ENCODE measurements at places on chromosomes 4 and X.

GRCh38 chr4:128076464-128076863 is 15.4 kb downstream of the LARP1B start:
- no peak for DNase-seq

GRCh38 chr4:6688879-6689505 is 4.7 kb upstream of the S100P start:
- DNase-seq = no peak

- no peak for DNase-seq
Observed at GRCh38 chr4:25654971-25655963, at the start of gene SLC34A2. Gene SLC34A2 (plus strand): TSS chr4:25655851. CDS start chr4:25662501, 6,650 bp downstream.

DNA sequence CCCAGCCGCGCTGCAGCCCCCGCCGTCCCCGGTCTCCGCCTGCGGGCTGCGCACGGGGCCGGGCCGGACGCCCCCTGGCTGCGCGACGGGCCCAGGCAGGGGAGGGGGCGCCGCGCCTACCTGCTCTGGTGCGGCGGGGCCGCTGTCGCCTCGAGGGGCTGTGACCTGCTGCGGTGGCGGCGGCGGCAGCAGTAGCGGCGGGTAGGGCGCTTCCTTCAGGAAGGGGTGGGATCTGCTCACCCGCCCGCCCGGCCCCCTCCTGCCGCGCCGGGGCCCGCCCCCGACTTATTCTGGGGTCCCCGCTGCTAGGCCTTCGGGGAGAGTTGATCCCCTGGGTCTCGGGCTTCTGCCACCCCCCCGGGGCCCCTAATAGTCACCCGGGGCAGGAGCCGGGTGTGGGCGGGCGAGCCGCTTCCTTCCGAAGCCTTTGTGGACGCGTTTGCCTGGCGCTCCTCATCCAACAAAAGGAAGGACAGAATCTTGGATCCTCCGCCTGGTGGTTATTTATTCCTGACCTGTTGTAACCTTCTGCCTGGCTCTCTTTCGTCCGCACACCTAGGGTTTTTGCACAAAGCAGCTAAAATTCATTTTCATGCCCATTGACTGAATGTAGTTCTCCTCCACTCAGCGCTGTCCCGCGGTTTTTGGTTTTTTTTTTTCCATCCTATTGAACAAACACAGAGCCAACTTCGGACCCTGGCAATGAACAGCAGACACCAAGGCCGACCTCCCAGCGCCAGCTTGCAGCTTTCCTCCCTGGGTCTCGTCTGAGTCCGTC is at the start of gene TMEM150C:
Gene TMEM150C (minus strand): TSS at position 203 of the 778 bp plus-strand sequence. CDS start 57,331 bp downstream, outside the sequence.
- no peak for DNase-seq

DNA sequence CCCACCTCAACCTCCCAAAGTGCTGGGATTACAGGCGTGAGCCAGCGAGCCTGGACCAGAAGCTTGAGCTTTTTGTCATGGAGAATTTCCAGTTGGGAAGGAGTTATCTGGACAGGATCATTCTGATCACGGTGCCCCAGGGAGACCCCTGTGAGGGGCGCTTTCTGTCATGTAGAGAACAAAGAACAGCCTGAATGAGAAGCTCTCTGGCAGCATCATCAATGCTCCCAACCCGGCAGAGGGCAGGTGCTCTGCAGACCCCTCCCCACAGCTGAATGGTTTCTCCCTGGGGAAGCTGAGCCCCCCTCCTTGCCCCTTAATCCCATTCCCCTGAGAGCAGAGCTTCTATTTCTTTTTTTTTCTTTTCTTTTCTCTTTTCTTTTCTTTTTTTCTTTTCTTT is 7.3 kb upstream of the CSF2RA start:
- no peak for DNase-seq

GRCh38 chr4:174387143-174387542 is 103.4 kb downstream of the CEP44 start:
- no peak for DNase-seq

DNA sequence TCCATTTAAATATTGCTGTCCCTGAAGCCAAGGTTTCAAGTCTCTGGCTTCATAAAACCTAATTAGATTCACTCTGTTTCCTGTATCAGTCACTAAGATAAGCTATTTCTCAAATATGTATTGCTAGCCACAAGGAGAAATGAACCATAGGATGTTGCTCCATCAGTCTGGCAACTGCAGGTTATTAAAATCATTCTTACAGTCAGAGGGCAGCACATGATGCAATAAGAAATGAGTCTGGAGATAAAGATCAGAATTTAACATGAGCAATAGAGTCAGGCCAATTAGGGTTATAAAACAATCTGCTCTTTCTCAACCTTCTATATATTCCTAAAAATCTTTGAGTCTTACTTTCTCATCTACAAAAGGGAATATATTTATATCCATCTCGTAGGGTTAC is 7.2 kb downstream of the PRKG2 start:
- no peak for DNase-seq

DNA sequence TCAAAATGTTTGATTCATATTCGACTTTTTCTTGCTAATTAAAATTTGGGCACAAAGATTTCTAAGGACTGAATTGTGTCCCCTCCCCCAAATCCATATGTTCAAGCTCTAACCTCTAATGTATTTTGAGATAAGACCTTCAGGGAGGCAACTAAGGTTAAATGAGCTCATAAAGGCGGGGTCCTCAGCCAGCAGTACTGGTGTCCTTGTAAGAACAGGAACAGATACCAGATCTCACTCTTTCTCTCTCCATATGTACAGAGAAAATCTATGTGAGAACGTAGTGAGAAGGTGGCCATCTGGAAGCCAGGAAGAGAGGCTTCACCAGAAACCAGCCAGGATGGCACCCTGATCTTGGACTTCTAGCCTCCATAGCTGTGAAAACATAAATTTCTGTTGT is 116.9 kb downstream of the VEGFC start:
- no peak for DNase-seq

GRCh38 chrX:74195605-74196004 is 108.4 kb upstream of the ZCCHC13 start:
- no peak for DNase-seq

DNA sequence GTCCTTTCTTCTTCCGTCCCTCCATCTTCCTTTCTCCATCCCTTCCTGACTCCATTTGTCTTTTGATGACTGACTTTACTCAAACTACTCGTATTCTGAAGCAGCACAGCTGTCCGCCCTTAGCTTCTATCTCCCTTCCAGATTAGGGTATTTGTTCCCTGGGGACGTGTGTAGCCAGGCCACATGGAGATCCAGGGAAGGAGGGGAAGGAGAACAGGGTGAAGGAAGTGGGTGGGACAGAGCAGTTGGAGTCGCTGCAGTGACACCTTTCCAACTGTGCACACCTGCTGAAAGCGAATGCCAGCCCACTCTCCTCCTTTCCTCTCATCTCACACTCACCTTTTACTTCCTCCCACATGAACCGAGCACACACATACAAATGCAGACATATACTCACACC is 323.8 kb downstream of the DCTD start:
- DNase-seq = no peak

- DNase-seq = no peak
Observed at GRCh38 chr4:94032754-94033153, 174.9 kb upstream of the SMARCAD1 start.

GRCh38 chr4:88230969-88231771 is 53.2 kb downstream of the PPM1K start:
- DNase-seq = no peak

- no peak for DNase-seq
Observed at GRCh38 chr4:3436798-3437581, 4.8 kb upstream of the HGFAC start.

- no peak for DNase-seq
Observed at GRCh38 chr4:102301167-102301566, 44.1 kb downstream of the SLC39A8 start.

GRCh38 chr4:104395168-104395614 is 99.5 kb downstream of the CXXC4 start:
- DNase-seq = no peak

DNA sequence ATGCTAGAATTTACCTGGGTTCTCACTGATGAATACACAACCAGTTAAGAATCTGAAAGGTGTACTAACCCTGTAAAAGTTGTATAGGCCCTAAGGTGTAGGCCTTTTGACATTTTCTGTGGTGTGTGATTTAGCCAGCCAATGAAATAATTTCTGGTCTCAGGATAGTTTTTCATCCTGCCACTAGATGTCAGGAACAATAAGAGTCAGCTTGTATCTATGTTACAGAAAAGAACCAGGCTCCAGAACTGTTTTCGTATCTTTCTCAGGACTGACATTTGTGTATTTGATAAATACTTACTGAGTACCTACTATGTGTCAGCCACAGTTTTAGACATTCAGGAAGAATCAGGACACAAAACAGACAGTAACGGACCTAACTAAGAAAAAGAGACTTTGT is 673.6 kb upstream of the TENM3 start:
- DNase-seq = no peak

DNA sequence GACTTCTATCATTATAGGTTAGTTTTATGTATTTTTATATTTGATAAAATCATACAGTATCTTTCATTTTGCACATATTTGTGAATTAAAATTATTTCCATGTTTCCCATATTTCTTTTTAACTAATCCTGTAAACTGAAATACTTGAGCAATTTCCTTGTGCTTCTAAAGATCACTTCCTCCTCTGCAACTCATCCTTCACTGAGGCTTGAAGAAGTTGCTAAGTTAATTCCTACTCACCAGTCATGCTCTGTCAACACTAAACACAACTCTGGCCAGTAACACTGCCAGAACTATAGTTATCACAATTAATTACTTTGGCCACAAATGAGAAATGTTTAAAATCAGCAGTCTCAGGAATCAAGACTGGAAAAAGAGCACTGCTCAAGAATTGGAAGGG is 6.7 kb downstream of the SPATA4 start:
- DNase-seq = no peak

DNA sequence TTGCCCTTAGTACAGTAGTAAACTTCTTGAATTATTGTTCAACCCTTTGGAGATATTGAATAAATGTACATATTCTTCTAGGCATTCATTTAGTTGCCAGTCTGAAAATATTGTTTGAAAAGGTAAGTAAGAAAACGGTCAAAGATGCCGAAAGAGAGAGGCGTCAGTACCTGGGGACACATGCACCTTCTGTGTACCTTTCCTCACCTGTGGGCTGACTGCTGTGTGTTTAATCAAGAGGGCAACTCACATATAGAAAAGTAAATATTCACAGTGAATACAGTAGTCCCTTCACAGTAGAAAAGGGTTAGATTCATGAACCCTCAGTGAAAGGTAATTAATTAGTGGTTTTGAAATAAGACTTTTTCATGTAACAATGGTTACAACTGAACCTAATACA is 6.9 kb downstream of the ANXA10 start:
- DNase-seq = no peak

GRCh38 chrX:108399418-108400165 is 38.6 kb downstream of the COL4A6 start:
- DNase-seq = no peak

DNA sequence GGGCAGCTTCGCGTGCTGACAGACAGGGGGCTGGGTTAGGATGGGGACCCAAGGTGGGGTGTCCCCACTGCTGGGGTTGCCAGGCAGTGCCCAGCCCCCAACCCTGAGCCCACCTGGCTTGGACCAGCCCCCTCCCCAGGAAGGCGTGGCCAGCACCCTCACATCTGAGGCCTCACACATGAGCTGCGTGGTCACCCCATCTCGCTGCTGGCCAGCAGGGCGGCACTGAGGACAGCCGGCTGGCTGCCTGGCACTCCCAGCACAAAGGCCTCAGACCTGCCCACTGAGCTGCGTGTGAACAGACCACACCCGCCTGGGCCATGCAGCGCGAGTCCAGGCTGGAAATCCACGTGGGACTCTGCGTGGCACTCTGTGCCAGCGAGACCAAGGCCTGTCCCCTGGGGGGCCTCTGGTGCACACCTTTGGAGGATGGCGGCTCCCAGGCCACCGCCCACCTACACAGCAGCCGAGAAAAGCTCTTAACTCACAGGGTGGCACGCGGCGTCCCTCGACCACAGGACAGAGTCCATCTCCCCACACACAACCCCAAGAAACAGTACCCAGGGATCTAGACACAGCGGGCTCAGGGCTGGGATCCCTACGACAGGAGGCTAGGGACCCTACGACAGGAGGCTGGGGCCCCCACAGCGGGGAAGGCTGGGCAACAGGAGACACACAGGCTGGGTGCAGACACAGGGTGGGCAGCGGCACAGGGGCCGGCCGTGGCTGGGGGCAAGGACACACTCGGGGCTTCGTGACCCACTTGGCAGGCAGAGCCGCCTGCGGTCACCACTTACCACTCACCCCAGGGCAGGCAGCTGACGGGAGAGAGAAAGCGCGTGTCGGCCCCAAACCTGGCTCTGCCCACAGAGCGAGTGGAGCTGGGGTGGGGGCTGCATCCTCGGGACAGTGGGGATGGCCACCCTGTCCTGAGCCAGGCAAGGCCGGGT is 9.8 kb downstream of the DGKQ start:
- DNase-seq = no peak

GRCh38 chrX:107723511-107723910 is 52.1 kb downstream of the TSC22D3 start:
- DNase-seq = no peak

- no peak for DNase-seq
Observed at GRCh38 chr4:39698424-39699009, 581 bp downstream of the UBE2K start.

DNA sequence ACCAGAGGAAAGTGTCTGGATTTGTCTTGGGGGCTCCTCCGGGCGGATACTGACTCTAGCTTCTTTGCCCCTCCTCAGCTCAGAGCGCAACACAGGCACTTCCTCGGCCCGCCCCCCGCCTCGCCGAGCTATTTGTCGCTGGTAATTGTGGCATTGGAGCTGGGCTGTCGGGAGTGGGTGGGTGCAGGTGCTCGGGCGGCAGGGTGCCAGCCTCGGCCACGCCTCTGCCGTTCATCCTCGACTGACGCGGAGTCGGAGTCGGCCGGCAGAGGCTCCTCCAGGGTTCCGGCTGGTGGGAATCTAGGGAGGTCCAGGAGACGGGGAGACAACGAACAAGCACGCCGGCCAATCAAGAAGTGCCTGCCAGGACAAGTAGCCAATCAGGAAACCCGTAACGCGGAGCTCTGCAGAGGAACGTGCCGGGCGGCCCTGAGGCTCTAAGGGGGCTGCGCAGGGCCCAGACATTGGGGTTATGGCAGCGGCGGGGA is 3.9 kb upstream of the SYN1 start:
- no peak for DNase-seq

DNA sequence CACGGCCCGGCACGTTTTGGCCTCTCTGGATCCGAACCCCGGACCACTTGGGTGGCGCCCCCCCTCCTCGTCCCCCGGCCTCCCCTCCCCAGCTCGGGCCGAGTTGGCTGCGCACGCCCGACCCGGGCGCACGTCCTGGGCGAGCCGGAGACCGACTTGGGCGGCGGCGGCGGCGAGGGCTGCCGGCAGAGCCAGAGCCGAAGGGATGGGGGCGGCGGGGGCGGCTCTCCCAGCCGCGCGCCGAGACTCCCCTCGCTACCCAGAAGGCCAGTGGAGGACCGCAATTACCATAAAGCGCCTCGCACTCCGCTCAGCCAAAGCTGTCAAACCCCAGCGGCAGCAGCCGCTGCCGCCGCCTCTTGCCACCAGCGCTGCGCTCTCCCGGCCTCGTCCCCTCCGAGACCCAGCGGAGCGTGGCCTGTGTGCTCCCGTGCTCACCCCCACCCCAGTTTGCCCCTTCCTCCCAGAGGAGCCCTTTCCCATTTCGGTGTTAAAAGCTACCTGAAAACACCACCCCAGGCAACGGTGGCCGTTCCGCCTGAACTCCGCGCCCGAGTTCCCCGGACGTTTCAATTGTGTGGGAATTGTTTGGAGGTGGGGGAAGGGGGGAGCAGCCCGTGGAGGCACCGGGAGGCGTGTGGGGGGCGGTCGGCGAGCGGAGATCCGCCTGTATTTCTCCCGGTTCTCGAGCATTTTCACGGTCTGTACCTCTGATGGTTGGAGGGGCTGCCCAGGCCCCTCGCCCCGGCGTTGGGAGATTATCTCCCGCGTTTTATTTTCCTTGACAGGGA is 701 bp upstream of the BCOR start:
- DNase-seq = no peak

GRCh38 chr4:68732653-68733466 is 62.4 kb upstream of the UGT2B15 start:
- no peak for DNase-seq

All from vagina (tissue), 2 donors.